ENCODE measurements at places on chromosomes 6 and 20.

- DNase-seq, result no peak
Observed at GRCh38 chr6:8137529-8137939, 35.2 kb upstream of the EEF1E1 start.

GRCh38 chr6:89836639-89837222 lies 7.1 kb downstream of the CASP8AP2 start:
- no peak for DNase-seq

GRCh38 chr20:50318710-50319109 lies 128.1 kb downstream of the CEBPB start:
- no peak for DNase-seq

DNA sequence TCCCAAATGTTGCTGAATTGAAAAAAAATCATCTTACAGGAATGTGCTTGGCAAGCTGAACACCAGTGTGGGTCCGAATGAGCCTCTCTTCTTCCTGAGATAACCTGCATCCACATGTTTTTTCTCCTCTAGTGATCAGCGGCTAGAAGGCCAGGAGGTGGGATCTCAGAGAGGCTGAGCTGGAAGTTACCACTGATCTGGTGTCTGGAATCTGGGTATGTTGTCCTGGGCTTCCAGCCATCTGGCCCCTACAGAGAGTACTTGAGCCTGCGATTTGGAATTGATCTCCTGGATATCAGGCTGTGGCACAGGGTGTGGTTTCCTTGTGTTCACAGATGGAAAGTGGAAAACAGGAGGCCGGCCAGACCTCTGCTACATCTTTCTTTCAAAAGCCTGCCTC lies 35.9 kb downstream of the SULF2 start:
- DNase-seq, result peak; percentile 33

DNA sequence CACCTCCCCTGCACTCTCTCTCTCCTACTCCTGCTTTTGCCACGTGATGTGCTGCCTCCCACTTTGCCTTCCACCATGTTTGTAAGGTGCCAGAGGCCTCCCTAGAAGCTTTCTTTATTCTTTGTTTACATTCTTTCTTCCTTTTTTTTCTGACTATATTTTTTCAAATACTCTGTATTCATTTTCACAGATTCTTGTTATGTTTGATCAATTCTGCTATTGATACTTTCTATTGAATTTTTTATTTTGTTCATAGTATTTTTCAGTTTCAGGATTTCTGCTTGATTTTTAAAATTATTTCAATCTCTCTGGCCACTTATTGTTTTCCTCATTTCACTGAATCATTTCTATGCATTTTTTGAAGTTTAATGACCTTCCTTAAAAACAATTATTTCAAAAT lies 801.8 kb downstream of the GRIK2 start:
- DNase-seq, result no peak

DNA sequence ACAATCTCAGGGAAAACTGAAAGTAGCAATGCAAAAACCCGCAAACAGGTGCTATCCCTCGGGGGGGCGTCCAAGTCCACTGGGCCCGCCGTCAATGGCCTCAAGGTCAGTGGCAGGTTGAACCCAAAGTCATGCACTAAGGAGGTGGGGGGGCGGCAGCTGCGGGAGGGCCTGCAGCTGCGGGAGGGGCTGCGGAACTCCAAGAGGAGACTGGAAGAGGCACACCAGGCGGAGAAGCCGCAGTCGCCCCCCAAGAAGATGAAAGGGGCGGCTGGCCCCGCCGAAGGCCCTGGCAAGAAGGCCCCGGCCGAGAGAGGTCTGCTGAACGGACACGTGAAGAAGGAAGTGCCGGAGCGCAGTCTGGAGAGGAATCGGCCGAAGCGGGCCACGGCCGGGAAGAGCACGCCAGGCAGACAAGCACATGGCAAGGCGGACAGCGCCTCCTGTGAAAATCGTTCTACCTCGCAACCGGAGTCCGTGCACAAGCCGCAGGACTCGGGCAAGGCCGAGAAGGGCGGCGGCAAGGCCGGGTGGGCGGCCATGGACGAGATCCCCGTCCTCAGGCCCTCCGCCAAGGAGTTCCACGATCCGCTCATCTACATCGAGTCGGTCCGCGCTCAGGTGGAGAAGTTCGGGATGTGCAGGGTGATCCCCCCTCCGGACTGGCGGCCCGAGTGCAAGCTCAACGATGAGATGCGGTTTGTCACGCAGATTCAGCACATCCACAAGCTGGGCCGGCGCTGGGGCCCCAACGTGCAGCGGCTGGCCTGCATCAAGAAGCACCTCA lies 166.3 kb downstream of the DTNBP1 start:
- no peak for DNase-seq
